ENCODE measurements at places on chromosomes 6 and 20.

DNA sequence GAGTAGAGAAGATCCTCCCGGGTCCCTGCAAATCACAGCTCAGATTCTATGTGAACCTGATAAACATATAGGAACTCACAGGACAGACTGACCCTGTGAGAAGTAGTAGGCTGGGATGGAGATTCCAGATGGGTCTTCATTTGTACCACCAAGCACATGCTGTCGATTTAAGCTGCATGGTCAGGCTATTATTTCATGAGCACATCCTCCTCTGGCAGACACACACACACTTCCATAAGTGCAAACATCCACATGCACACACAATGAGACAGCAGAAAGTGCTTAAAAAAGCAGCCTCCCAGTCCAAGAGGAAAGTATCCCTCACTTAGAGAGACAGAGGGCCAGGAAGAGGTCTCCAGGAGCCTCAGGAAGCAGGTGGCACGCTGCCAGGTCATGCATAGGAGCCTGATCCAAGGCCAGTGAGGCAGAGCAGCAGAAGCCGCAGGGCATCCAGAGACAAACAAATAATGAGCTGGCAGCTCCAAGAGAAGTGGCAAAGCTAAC lies 131.8 kb downstream of the UNC5CL start:
- no peak for DNase-seq

GRCh38 chr6:2665146-2666070 lies 85.3 kb downstream of the MYLK4 start:
- peak; percentile 15 for DNase-seq

DNA sequence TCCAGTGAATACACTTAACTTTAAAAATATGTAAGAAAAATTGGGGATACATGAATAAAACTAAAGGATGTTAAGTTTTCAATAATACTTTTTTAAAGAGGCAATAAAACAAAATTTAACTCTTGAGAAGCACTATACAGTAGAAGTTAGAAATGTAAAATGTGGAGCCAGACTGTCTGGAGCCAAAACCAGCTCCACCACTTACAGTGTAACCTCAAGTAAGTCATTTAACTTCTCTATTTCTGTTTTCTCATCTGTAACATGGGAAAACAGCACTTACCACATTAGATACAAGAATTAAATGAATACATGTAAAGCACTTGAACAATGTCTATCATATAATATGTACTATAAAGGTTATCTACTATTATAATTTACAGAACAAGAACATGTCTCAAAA lies 6.7 kb downstream of the ATG5 start:
- no peak for DNase-seq

GRCh38 chr6:41077536-41077935 lies 4.8 kb downstream of the NFYA start:
- no peak for DNase-seq

DNA sequence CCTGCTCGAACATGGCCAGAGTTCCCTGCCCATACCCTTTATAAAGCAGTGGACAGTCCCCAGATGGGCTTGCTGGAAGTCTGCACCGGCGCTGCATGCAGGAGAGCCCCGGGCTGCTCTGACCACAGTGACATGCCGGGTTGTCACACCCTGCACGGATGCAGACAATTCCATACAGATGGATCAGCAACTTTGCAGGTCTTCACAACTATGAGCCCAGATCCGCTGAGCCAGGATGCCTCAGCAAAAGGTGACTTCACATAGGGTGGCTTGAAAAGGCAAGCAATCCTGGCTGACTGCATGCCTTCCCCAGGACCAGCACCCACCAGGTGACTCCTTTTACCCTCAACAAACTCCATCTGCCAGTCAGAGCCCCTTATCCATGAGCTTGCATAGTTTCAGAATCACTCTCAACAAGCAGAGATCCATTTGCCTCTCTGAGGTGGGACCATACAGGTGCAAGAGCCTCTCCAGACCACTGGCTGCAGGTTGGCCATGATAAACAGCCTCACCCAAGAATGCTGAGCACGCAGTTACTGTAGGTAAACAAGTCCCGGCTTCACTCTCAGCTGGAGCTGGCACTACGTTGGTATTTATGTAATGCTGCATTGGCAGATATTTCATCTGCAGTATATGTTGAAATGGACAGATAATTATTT lies 183.0 kb upstream of the QKI start:
- no peak for DNase-seq
